NCI-H2081 (cell line): ENCODE measurements at places on chromosomes 2 and 18.

DNA sequence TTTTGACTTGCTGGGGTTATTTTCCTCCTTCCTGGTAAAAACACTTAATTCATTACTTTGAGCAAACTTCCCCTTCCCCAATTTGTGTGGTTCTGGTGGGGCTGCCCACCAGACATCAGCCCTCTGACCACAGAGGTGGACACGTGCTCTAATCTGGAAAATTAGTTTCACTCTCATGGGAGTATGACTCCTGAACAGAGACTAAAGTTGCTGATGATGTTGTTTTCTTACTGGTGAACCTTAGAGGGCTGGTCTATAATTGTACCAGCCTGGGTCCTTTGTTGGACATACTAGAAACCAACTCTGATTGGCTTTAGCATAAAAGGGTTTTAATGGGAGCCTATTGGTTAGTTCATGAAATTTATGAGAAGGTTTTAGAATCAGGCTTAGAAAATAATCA is 54.1 kb upstream of the ACYP2 start:
- no peak for DNase-seq

GRCh38 chr2:10036095-10036884 is 7.1 kb upstream of the KLF11 start:
- DNase-seq = no peak

- no peak for DNase-seq
These were observed 69.0 kb downstream of the KLHL29 start for GRCh38 chr2:23453836-23454460.

GRCh38 chr2:102417946-102418345 is 5.0 kb upstream of the IL18RAP start:
- no peak for DNase-seq

GRCh38 chr2:137179542-137179941 is 414.2 kb downstream of the THSD7B start:
- no peak for DNase-seq

- no peak for DNase-seq
These were observed 391.6 kb downstream of the ADCYAP1 start for GRCh38 chr18:1296237-1296636.

GRCh38 chr2:84454581-84454980 is 4.5 kb downstream of the SUCLG1 start:
- no peak for DNase-seq

- no peak for DNase-seq
These were observed 311.7 kb upstream of the PKDCC start for GRCh38 chr2:41736105-41736567.

GRCh38 chr2:237326266-237327171 is 87.4 kb downstream of the COL6A3 start:
- DNase-seq = no peak

DNA sequence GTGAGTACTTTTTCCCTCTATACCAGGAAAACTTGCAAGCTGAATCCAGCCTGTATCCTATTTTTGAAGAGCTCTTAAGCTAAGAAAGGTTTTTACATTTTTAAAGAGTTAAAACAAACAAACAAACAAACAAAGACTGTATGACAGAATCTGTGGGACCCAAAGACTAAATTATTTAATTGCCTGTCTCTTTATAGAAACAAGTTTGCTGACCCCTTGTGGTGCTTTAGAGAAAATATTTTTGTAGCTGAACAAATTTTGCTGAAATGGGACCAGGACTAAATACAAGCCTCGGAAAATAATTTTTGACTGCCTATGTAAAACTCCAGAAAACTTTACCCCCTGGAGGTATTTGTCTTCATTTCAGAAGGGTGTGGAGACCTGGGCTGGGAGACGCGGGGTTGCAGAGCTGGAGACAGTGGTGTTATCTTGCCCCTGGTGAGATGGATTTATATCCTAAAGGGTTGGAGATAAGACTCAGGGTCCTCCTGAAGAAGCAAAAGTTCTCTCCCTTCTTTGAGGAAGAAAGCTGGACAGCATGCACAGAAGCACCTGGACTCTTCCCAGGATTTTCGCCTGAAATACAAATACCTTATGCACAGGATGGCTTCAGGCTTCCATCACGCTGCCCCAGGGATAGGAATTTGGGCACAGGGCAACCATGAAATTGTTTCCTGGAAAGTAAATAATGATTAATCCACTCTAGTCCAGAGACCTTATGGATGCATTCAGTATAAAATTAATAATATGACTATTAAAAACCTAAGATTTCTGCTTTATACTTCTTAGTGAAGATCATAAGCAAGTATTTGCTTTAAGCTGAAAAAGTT is 54.3 kb downstream of the TMX3 start:
- peak; percentile 44 for DNase-seq

GRCh38 chr2:114745700-114746099 is 303.3 kb downstream of the DPP10 start:
- DNase-seq = no peak

DNA sequence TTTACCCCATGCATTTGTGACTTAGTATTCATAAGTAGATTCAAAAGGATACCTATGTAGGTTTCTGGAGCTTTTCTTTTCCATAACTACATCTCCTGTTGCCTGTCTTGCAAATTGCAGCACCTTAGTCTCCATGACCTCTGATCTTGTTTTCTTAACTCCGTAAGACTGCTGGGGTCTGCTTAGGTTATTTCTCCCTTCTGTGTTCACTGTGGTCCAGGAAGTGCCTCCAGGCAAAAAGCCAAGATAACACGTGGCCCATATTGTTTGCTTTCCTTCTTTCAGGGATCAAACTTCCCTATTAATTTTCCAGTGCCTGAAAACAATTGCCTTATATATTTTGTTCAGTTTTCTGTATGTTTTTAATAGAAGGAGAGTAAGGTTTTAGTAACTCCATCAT is 86.4 kb downstream of the GCA start:
- peak; percentile 59 for DNase-seq

GRCh38 chr2:8144785-8145184 is 537.1 kb upstream of the ID2 start:
- DNase-seq = no peak

- DNase-seq = peak; percentile 74
These were observed 47.5 kb downstream of the ZFP36L2 start for GRCh38 chr2:43178602-43179542.

GRCh38 chr18:76821356-76821874 is 942 bp upstream of the ZNF236 start:
- peak; percentile 8 for DNase-seq

- DNase-seq = no peak
These were observed 1.0 kb upstream of the ORC2 start for GRCh38 chr2:200964498-200964897.

DNA sequence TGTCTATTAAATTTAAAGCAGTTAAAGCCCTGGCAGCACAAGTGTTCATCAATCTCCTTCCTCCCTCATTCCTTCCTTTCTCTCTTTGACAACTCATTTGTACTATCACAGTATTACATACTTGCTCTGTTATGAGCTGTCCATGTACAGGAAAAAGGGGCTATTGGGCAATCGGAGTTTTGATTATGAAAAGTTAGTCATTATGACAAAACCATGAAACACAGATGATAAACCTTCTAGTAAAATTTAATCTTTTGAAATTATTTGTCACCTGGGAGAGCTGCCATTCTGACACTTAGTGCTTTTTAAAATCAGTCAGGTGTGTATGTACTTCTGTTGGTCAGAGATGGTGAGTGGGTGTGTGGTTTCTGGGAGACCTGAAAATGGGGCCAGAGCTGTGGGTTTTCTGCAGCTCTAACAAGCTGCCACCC is 39.4 kb downstream of the MAP4K4 start:
- no peak for DNase-seq

DNA sequence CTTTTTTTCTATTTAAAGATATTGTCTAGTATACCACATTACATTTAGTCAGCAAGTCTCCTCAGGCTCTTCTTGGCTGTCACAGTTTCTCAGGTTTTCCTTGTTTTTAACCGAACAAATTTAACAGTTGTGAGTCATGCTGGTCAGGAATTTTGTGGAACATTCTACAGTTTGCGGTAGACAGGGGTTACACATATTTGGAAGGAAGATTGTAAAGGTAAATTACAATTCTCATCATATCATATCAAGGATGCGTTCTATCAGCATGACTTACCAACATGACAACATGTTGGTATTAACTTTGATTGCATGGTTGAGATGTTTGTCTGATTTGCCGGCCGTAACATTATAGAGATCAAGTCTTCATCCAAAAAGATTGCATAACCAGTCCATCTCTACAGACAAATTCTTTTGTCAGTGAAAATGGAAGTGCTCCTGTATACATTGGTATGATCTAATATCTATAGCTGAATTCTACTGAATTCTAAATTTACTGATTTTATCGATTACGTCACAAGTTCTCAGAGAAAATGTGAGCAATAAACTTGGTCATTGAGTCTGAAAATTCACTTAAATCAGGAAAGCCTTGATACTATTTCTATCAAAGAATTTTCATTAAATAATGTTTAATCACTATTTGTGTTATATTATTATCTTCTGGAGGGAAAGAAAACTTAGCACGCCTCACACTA is 664.4 kb upstream of the SLC8A1 start:
- DNase-seq = no peak

GRCh38 chr2:129731907-129732629 is 247.4 kb upstream of the RAB6C start:
- DNase-seq = no peak

DNA sequence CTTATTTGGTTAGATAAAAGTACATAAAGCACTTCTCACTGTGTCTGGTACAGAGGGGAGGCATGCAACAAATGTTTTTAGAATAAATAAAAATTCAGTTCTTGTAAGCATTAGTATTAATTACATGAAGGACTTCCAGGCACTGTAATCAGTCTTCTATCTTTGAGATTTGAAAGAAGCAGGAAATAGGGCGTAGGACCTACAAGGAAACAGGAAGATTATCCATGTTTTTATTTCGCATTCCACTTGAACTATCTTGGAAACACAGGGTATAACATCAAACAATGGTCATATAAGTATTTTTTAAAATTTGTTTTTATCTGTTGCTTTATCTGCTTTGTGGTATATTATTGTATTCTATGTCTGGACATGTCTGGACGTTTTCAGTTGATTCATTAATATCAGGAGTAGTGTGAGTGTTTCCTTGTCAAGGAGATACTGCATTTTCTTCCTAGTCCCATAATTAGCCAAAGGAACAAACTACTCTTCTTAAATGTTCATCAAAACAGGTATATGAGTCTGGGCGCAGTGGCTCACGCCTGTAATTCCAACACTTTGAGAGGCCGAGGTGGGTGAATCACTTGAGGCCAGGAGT is 32.5 kb downstream of the BMPR2 start:
- no peak for DNase-seq

DNA sequence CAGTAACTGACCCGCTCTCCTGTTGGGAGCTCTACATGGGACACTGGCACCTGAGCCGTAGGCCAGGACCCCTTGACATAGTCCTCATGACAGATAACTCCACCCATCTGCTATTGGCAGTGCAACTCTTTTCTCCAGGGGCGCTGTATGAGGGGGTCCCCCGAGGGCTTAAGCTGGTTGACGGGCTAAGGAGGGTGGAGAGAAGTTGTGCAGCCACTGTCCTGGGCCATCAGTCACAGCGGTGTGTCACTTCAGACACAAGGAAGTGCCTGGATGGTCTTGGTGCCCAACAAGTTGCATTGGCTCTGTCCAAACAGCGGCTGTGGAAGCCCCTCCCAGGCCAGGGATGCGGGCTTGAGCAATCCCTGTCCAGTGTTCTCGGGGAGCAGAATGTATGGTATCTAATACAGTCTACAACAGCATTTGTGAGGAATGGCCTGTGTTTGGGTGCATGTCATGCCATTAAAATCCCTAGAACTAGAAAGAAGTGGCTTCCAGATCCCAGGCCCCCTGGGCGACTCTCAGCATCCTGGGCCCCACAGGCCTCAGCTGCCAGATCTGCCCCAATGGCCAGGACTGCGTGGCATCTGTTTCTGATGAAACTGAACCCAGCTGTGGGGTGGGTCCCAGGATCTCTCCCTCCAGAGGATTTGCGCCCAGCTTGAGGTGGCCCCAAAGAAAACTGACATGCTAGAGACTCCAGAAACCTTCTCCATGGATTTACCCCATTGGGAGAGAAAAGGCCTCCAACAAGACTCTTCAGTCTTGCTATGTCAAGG is 23.3 kb downstream of the TTC32 start:
- no peak for DNase-seq

DNA sequence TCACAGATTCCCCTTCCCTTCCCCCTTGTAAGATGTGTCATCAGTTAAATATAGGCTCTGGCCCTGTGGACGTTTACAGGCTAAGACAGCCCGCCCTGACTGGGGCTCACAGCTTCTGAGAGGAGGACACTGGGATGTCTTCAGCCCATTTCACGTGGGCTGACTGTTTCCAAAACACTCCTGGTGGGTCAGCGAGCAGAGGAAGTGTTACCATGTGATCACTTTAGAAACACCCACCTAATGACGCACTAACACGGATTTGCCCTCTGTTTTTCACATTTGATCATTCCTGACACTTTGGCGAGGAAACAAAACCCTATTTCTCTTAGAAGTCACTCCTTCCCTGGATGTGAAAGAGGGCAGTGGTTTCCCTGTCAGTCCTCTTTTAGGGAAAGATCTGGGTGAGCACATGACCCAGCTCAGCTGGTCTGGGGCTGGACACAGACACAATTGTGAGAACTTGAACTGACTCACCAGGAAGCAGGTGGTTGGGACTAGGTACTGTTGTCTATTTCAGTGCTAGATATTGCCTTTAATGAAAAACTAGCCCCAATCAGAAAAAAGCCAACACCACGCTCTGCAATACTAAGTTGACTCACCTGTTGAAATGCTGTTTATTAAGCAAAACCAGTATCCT is 38.8 kb downstream of the BMP10 start:
- no peak for DNase-seq

DNA sequence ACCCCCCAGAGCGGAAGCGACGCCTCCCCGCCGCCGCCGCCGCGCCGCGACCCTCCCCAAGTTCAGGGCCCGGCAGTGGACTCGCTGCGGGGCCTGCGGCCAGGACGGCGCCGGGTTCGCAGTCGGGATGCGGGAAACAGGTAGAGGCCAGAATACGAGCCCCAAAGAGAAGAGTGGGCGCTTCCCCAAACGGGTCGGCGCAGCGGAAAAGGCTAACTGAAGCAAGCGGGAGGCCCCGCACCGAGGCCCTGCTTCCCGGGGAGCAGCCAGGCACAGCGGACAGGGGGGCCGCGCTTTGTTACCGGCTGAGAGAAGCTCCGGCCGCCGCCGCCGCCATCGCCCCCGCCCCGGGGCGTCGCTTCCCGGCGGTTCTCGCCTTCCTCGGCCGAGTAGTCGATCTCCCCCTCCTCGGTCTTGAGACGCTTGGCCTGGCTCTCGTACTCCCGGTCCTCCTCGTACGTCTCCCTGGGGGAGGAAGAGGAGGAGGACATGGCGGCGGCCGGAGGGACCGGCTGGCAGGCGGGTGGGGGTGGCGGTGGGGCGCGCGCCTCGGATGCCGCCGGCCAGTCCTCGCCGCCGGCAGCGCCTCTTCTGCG is 494 bp downstream of the HNRNPLL start:
- peak; percentile 54 for DNase-seq

- no peak for DNase-seq
These were observed 552.5 kb upstream of the SALL3 start for GRCh38 chr18:78427081-78427480.
